Activated T-cell treated with anti-CD3 and anti-CD28 coated beads, Interleukin-2, amount 50 U/mL, for 24 hours (primary cell): ENCODE measurements at places on chromosomes 4 and X.

DNA sequence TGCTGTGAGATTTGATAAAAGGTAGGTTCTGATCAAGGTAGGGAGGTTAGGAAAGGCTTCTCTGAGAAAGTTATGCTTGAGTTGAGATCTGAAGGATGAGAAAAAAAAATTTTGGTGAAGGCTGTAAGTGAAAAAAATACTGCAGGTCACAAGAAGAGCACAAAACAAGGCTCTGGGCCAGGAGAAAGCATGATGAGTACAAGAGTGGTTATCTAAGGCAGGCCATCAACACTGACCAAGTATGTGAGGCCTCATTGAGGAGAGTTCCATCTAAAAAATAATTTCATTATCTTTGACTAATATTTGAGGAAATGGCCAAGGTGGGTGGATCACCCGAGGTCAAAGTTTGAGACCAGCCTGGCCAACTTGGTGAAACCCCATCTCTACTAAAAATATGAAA lies 71.6 kb upstream of the SLC4A4 start:
- peak overlapping the region; percentile 20 for H3K27ac ChIP-seq
- peaks cover 5% of the 10 kb centered on the region for H3K4me1 ChIP-seq
- no peak overlapping the region for H3K4me3 ChIP-seq
- no peaks in the 10 kb centered on the region for H3K36me3 ChIP-seq
- DNase-seq, result no peak

DNA sequence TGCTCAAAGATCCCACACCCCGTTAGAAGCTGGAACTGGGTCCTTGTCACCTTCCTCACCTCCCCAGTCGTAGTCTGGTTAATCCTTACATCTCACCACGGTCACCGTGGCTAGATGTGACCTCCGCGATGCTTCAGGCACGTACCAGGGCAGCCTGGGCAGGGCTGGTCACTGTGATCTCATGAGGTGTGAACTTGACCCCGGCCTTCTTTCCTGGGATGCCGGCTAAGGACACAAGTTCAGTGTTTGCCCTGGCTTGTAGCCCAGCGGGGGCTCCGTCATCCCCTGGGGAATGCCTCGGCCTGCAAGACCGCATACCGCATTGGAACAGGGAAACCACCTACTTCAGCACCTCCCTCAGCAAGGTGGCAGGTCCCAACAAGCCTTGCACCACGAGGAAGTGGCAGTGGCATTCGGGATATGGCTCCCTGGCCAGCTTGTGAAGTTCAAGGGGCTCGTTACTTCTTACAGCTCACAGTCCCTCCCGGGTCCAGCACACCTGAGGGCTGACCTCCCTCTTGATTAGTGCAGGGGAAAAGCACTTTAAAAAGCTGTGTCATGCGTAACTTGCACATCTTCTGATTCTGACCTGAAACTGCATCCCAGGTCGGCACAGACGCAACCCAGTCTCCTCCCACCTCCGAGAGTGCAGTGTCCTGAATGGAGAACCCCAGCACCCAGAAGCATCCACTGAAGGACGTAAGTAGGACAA lies 25.9 kb downstream of the NOP14 start:
- H3K4me3 ChIP-seq, result peak overlapping the region; percentile 92
- H3K27ac ChIP-seq, result peak overlapping the region; percentile 95
- peaks cover 68% of the 10 kb centered on the region for H3K4me1 ChIP-seq

DNA sequence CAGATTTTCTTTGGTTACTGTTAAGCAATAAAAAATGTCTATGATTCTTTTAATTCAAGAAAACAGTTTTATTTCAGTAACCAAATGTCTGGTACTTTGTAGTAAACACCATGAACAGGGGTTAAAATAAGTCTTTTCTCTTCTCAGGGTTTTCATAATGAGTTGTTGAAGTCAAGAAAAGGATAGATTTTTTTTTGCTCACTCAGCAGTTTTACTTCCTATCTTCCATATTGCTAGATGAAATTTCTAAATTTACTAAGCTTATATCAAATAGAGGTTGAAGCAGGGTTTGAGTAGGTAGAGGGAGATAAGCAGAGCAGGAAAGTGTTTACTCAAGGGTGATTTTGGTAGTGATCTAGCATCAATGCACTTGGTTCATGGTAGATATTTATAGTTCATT lies 1031.3 kb downstream of the C4orf33 start:
- H3K27ac ChIP-seq, result no peak overlapping the region
- H3K4me1 ChIP-seq, result no peaks in the 10 kb centered on the region
- no peaks in the 10 kb centered on the region for H3K27me3 ChIP-seq
- no peak overlapping the region for H3K4me3 ChIP-seq

- peak; percentile 42 for DNase-seq
- peaks cover 12% of the 10 kb centered on the region for H3K27me3 ChIP-seq
- H3K4me1 ChIP-seq, result peaks cover 48% of the 10 kb centered on the region
- H3K36me3 ChIP-seq, result no peaks in the 10 kb centered on the region
- peak overlapping the region; percentile 88 for H3K27ac ChIP-seq
- peak overlapping the region; percentile 69 for H3K4me3 ChIP-seq
Observed at GRCh38 chrX:9340598-9341290, 124.1 kb upstream of the TBL1X start.

DNA sequence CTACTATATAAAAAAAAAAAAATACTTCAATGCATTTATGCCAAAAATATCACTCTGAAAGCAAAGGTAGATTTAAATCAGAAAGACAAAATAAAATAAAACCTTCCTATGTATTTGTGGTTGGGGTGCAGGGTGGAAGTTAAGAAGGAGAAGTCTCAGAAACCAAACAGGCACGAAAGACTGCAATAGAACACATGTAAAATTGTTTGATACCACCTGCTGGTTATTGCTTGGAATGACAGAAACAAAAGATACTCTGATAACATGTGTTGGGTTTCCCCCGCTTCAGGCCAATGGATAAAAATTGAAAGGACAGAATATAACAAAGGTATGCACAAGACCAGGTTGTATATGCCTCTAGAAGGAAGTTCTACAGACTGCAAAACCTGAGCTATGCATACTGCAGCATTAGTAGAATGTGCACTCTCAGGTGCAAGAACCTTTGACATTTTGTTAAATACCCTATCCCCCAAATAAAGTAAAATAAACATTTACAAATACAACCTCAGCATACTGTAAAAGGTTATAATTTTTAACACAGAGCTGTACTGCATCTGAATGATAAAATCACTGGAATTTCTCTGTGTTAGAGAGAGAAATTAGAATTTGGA lies 118.8 kb downstream of the GABRA2 start:
- no peak for DNase-seq
- no peaks in the 10 kb centered on the region for H3K4me1 ChIP-seq
- H3K27me3 ChIP-seq, result no peaks in the 10 kb centered on the region
- no peaks in the 10 kb centered on the region for H3K36me3 ChIP-seq

GRCh38 chr4:24103434-24104157 lies 213.7 kb upstream of the PPARGC1A start:
- no peak overlapping the region for H3K4me3 ChIP-seq
- DNase-seq, result no peak
- H3K4me1 ChIP-seq, result no peaks in the 10 kb centered on the region

DNA sequence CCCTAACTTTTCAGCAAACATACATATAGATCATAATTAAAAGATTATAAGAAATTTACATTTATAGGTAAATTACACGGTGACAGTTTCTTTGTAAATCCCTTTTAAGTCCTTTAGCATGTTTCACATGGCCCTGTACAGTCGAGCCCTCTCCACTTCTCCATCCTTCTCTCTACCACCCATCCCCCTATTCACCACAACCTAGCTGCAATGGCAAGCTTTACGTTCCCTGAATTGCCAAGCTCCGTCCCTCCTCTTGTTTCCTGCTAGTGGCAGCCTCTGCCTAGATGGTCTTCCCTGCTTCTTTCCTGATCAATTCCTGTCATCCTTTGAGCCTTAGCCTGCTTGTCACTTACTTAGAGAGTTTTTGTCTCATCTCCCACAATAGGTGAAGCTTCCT lies 116.2 kb downstream of the TMA16 start:
- no peak overlapping the region for H3K27ac ChIP-seq
- H3K36me3 ChIP-seq, result no peaks in the 10 kb centered on the region
- H3K27me3 ChIP-seq, result peaks cover 16% of the 10 kb centered on the region
- no peak for DNase-seq
- peaks cover 15% of the 10 kb centered on the region for H3K4me1 ChIP-seq
- H3K4me3 ChIP-seq, result no peak overlapping the region

- H3K36me3 ChIP-seq, result no peaks in the 10 kb centered on the region
- H3K27ac ChIP-seq, result no peak overlapping the region
Observed at GRCh38 chr4:64899563-64899962, 490.3 kb upstream of the TECRL start.

DNA sequence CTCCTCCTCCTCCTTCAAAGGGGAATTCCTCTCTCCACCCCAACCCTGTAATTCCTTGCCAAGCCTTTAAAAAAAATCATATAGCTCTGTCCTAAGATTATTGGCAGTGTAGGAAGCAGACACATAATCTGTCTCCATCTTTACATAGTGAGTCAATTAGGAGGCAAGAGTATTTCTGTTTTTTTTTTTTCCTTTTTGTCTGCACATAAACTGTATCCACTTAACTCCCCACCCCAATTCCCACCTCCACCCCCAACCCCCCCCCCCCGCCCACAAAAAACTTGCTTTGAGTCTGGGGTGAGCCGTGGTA lies 182.5 kb downstream of the RASL11B start:
- no peak overlapping the region for H3K27ac ChIP-seq
- H3K4me1 ChIP-seq, result no peaks in the 10 kb centered on the region
- no peak for DNase-seq
- no peaks in the 10 kb centered on the region for H3K27me3 ChIP-seq

DNA sequence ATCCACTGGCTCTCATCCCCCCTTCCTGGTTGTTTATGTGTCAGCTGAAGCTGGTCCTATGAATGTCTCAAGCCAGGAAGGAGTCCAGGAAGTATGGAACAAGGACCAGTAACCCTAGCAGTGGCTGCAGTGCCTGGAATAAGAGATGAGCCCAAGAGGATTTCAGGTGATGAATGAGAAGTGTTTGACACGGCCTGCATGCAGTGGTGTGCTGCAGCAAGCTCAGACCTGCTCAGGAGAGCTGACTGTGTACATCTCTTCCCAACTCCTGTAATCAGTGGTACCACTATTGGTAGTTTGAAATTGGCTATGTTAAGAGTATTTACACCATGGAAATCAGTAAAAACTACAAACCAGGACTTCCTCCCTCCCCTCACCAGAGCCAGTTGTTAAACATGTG lies 88.0 kb downstream of the IQCM start:
- DNase-seq, result no peak
- H3K4me3 ChIP-seq, result no peak overlapping the region
- H3K4me1 ChIP-seq, result no peaks in the 10 kb centered on the region

GRCh38 chrX:139194571-139195280 lies 335.8 kb upstream of the F9 start:
- H3K27me3 ChIP-seq, result peaks cover 84% of the 10 kb centered on the region
- no peaks in the 10 kb centered on the region for H3K36me3 ChIP-seq
- H3K27ac ChIP-seq, result no peak overlapping the region

DNA sequence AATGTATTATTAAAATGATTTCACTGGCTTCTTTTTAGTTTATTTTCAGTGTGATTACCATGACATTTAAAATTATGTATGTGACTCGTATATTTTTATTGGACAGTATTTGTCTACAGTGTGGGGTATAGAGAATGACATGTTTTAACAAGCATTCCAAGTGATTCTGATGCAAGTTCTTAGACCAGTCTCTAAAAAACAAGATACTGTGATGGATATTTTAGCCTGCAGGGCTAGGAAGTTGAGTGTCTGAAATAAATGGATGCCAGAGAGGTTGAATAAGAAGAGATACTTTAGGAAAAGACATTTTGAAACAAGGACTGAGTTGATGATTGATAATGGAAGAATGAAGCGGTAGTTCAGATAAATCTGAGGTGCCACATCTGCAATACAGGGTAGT lies 3.5 kb upstream of the MAD2L1 start:
- H3K4me3 ChIP-seq, result no peak overlapping the region
- DNase-seq, result no peak
- peaks cover 33% of the 10 kb centered on the region for H3K4me1 ChIP-seq

GRCh38 chr4:10743357-10743756 lies 58.8 kb upstream of the CLNK start:
- no peaks in the 10 kb centered on the region for H3K36me3 ChIP-seq
- H3K27ac ChIP-seq, result no peak overlapping the region
- H3K4me1 ChIP-seq, result no peaks in the 10 kb centered on the region
- no peak overlapping the region for H3K4me3 ChIP-seq
- DNase-seq, result no peak

- peaks cover 14% of the 10 kb centered on the region for H3K4me1 ChIP-seq
- peak within 1 kb of the TSS; percentile 81 for H3K4me3 ChIP-seq
- no peaks in the 10 kb centered on the region for H3K36me3 ChIP-seq
Observed at GRCh38 chrX:150898343-150899190, at the start of gene CD99L2. Gene CD99L2, minus strand, starts transcription at chrX:150898668. Its CDS starts 80 bp downstream, at chrX:150898588.

GRCh38 chrX:82945332-82945731 lies 562.8 kb upstream of the POU3F4 start:
- no peaks in the 10 kb centered on the region for H3K36me3 ChIP-seq
- H3K4me1 ChIP-seq, result no peaks in the 10 kb centered on the region
- no peak overlapping the region for H3K4me3 ChIP-seq
- no peak for DNase-seq
